Stimulated activated CD8-positive, alpha-beta memory T cell treated with anti-CD3 and anti-CD28 coated beads, Interleukin-2, amount 100 ng/mL, for 1 hour (primary cell): ENCODE measurements at places on chromosomes 2 and 18.

DNA sequence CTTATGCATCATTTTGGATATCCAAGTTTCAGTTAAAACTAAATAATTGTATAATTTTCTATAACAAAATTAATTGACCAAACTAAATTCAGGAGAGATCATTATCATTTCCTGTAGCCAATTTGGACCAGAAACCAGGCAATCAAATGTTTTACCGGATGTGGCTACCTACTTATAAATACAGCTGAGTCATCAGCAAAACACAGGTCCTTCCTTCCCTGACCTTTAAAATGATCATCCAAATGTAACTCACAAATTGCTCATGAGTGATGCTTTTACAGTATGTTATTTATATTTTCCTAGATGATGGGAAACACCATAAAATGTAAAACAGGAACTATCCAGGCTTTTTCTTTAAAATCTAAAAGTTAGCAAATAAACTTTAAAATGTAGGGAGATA is 133.7 kb downstream of the CBLN2 start:
- DNase-seq = no peak

- no peak for DNase-seq
Measured at GRCh38 chr2:14125624-14126293, 506.8 kb upstream of the LRATD1 start.

- DNase-seq = no peak
Measured at GRCh38 chr2:239716536-239717318, 308.4 kb downstream of the NDUFA10 start.

DNA sequence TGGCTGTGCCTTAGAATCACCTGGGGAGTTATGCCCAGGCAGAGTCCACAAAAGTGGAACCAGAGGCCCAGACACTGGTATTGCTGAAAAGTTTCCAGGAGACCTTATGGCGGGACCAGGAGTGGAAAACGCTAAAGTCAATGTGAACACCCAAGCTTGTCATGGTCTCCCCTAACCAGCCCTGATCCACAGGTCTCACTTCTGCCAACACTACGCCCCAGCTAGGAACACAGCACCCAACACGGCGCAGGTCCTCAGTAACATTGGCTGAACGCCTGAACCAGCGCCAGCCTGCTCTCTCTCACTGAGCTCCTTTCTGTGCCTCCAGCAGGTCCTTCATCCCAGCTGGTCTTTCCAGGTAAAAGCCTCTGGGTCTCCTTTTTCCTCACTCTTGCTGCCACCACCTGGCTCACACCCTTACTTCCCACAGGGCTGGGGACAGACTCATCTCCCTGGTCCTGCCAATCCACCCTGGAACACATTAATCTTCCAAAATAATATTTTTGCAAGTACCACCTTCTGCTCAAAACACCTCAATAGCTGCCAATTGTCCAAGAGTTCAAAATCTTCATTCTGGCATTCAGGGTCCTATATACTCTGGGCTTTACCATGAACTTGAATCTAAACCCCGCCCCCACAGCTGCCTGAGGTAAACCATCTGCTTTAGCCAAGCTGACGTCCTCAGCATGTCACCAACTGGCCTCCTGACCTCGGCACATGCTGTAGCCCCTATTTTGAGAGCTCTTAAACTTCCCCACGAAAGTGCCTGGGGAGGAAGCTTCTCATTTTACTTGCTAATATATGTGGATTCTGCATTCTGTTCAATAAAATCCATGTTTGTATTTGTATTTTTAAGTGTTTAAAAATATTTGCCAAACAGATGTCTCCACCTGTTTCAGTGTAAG is 34.6 kb downstream of the ADCY3 start:
- DNase-seq = no peak

- DNase-seq = no peak
Measured at GRCh38 chr18:79368681-79369080, 27.0 kb upstream of the NFATC1 start.

- DNase-seq = no peak
Measured at GRCh38 chr18:48030616-48031480, 100.4 kb upstream of the SMAD2 start.

GRCh38 chr2:20093263-20094141 is 42.1 kb upstream of the LAPTM4A start:
- DNase-seq = no peak

GRCh38 chr18:79429785-79430281 is 34.1 kb downstream of the NFATC1 start:
- no peak for DNase-seq

DNA sequence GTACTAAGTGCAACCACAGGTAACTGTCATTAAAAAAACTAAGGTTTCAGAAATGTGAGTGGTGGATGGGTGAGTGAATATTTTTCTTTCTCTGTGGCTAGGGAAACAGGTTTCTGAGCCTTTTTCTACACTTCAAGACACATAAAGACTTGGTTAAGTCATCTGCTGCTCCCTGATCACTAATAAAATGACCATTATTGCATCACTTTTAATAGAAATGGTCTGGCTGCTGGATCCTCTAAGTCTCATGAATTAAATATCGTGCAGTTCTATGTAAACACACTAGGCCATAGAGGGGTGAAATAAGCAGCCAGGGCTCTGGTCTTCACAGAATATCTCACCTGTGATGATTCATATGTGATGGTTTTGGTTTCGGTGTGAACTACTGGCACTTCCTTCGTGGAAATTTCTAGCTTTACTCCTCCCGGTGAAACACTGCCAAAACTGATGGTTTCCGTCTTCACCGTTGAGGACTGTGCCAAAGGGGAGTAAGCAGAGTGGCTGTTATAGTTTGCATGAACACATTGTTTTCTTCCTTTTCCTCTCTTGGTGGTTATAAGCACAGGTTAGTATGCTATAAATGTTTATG is 100.4 kb upstream of the ZBTB14 start:
- DNase-seq = no peak

- DNase-seq = no peak
Measured at GRCh38 chr18:49588971-49589370, 27.1 kb downstream of the LIPG start.

DNA sequence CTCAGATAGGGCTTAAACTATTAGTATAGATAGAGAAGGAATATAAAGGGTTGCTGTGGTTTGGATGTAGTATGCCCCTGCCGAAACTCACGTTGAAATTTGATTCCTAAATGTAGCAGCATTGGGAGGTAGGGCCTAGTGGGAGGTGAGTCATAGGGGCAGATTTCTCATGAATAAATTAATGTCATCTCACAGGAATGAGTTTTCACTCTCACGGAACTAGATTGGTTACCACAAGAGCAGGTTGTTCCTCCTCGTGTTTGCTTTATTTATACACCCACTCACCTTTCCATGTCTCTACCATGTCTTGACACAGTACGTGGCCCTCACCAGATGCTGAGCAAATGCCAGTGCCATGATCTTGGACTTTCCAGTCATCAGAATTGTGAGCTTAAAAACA is 218.2 kb downstream of the RBM43 start:
- no peak for DNase-seq

DNA sequence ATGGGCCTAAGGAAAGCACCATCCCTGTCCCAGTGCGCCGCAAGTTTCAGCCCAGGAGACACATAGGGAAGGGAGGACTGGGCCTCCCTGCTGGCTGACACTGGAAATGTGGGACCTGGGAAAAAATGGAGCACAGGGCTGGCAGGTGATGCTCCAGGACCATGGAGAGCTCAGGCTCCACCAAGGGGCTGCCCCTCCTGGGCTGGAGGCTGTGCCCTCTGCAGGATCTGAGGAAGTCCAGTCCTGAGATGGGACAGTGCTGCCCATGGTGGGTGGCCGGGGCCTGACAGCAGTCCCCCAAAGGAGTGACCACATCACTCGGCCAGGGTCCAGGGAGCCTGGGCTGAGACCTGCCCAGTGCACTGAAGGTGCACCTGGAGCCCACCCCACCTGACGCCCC is 108.6 kb upstream of the TEKT4 start:
- no peak for DNase-seq

- DNase-seq = no peak
Measured at GRCh38 chr2:196601430-196602306, 37.8 kb upstream of the CCDC150 start.

- no peak for DNase-seq
Measured at GRCh38 chr2:173249661-173250641, 104.7 kb upstream of the CDCA7 start.

- DNase-seq = no peak
Measured at GRCh38 chr18:58302811-58303210, 258.8 kb downstream of the NEDD4L start.

GRCh38 chr2:2649109-2650072 is 318.3 kb upstream of the MYT1L start:
- no peak for DNase-seq

DNA sequence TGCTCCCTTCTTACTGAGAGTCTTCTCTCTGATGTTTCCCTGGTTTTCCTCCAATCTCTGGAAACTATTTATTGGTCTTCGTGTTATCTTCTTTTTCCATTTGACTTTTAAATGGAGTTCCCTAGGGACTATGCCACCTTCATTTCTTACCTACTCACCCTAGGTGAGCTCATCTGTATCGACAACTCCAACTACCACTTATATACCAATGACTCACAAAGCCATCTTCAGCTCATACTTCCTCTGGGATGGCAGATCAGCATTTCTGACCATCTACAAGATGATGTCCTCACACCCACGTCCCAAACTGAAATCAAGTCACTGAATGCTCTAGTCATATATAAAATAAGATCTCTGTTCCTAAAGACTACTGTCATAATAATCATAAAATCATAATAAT is 40.6 kb downstream of the CFAP210 start:
- DNase-seq = no peak

DNA sequence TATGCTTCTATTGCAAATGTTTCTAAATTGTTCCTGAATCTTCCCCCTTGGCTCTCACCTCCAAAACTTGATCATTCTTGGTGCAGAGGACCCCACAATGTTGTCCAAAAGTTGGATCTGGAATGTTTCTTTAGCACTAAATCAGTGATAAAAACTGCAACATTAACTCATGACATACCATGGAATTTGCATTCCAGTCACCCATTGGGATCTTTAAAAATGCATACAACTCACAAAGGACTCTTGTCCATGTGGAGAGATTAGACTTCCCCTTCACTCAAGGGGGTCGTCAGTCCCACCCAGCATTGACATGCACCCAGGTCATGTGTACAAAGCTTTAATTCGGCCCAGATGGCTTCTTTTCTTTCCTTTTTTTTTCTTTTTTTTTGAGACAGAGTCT is 169.3 kb downstream of the SETBP1 start:
- no peak for DNase-seq

DNA sequence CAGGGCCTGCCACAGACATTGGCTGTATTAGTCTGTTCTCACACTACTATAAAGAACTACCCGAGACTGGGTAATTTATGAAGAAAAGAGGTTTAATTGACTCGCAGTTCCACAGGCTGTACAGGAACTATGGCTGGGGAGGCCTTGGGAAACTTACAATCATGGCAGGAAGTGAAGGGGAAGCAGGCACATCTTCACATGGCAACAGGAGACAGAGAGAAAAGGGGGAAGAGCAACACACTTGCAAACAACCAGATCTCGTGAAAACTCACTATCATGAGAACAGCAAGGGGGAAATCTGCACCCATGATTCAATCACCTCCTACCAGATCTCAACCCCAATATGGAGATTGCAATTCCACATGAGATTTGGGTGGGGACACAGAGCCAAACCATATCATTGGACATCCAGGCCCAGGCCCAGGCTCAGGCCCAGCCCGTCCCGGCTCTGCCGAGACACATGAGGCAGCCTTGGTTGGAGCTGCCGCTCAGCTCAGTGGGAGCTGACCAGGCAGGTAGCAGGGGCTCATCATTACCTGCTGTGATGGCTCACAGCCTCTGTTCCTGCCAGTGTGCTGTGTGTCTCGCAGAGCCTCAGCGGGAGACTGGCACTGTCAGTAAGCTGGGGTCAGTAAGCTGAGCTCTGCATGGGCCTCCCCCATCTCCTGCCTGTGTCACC is 8.6 kb upstream of the RALB start:
- no peak for DNase-seq

DNA sequence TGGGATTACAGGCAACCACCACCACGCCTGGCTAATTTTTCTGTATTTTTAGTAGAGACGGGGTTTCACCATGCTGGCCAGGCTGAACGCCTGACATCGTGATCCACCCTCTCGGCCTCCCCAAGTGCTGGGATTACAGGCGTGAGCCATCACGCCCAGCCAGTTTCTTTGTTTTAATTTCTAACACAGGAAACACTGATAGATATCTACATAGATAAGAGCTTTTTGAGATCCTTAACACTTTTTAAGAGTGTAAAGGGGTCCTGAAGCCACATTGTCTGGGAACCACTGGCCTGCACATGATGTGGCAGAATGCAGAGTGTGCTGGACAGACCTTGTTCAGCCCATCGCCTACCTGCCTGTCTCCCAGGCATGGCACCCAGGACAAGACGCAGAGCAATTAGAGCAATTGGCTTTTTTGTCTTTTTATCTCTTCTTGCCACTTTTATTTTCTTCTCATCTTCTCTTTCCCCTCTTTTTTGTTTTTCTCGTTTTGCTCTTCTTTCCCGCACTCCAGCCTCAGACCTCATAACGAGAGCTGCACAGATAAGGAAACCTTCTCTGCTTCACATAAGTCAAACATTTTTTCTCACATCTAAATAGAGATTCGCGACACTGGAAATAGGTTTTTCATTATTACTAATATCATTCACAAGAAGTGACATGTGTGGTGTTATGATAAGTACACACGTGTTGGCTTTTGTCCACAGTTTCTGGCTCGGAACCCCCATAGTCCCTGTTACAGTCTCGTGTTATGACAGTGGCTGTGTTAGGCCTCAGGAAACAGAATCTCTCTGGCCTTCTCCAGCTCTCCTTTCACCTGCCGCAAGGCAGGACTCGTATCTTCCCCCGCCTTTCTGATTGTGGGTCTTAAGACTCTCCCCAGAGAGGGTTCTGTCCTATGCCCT is 25.2 kb upstream of the GPR55 start:
- no peak for DNase-seq

- DNase-seq = no peak
Measured at GRCh38 chr18:64936671-64937070, 787.8 kb upstream of the LINC00305 start.

DNA sequence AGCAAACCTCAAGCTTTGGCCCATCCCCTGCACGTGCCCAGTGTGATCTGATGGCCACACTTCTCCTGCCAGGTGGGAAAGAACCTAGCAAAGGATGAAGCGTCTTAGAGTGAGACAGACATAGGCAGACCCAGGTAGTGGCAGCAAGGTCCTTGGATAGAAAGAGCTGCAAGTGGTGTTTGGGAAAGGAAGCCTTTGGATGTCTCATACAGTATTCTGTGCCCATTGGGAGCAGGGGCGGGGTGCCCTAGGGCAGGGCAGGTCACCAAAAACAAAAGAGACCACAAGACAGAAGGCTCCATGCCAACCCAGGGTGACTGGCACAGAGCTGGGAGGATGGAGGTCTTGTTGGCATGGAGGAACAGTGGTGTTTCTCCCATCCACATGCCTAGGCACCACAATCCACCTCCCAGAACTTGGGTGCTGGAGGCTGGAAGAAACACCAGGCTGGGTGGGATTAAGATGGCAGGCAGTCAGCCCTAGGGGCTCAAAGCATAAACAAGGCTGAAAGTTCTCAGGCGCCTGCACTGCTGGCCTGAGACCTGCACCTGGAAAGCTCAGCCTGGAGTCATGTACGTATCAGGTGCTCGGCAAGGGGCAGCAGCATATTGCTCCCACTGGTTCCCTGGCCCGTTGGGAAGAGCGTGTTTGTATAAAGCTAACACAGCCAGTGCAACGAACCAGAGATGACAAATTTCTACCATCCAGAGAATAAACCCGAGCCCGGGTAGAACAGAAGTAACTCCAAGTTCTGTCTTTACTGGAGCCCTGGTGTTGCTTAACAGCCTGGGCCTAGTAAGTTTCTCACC is 52.9 kb downstream of the CRACDL start:
- DNase-seq = no peak
